LHCN-M2 (cell line): ENCODE measurements at places on chromosomes 5 and 9.

GRCh38 chr5:115709585-115709984, 83.7 kb upstream of the TMED7 start:
- DNase-seq = peak; percentile 2

DNA sequence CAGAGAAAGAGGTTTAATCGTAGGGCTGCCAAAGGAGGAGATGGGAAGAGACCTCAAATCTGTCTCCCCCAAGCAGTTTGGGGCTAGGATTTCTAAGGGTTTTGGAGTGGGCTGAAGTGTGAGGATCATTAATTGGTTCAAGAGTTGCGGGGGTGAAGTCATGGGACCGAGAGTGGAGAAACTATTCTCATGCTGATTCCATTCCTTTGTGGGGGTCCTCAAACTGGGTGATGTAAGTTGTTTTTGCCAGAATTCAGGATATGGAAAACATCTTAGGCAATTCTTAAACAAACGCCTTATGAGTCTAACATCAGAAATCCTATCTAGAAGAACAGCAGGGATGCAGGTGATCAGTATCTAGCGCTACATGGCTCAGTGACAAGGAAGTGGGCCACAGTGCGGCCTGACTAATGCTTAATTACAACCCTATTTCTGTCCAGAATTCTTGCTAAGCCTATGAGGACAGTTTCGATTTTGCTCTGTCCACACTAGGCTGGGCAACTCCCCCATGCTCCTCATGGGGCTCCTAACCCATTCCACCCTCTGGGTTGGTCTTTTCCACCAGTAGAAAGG, 27.7 kb upstream of the TRIO start:
- DNase-seq = no peak

- DNase-seq = peak; percentile 19
These were observed 66.6 kb upstream of the SPATA31E1 start for GRCh38 chr9:87816036-87816435.

GRCh38 chr9:38062498-38063362, 6.3 kb downstream of the SHB start:
- peak; percentile 89 for DNase-seq

- no peak for DNase-seq
These were observed 3.5 kb downstream of the NRG2 start for GRCh38 chr5:140039561-140039960.

GRCh38 chr9:113187929-113188595, 33.0 kb downstream of the FKBP15 start:
- DNase-seq = peak; percentile 91

- peak; percentile 87 for DNase-seq
These were observed 119.0 kb downstream of the ENTREP1 start for GRCh38 chr9:69444021-69444420.

- DNase-seq = no peak
These were observed 169.2 kb downstream of the EDIL3 start for GRCh38 chr5:84215521-84215920.

GRCh38 chr5:135208903-135209721, 175.1 kb upstream of the PITX1 start:
- DNase-seq = peak; percentile 96

DNA sequence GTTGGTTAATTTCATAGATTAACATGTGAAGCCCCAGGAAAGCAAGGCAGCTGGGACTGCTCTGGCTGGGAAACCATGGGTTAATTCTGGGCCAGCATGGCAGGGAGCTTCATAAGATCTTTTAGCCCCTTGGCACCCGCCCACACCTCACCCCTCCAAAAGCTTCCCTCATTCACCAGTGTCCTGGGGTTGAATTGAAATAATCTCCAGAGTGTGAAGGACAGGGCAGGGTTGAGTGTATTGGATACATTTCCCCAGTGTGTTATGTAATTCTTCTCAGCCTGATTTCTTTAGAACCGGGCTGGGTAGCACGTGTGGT, 19.4 kb downstream of the WNT8A start:
- DNase-seq = no peak
